ENCODE measurements at places on chromosomes 4 and X.

DNA sequence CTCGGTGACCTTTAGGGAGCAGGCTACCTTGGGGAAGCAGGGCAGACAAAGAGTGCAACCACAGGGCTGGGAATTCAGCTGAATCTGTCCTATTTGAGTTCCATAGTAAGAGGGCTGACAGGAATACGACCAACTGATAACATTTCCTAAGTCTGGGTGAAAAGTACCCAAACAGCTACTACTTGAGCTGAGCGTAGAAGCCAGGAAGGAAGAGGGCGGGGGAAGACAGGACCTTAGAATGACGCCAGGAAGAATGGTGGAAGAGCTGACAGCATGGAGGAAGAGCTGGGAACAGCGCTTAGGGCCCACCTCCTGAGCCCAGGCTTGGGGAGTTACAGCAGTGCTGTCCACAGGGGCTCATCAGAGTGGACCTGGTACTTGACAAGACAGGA lies 14.4 kb downstream of the MECP2 start:
- DNase-seq: no peak

- DNase-seq: no peak
These were observed 127.6 kb upstream of the INTU start for GRCh38 chr4:127505203-127505602.

DNA sequence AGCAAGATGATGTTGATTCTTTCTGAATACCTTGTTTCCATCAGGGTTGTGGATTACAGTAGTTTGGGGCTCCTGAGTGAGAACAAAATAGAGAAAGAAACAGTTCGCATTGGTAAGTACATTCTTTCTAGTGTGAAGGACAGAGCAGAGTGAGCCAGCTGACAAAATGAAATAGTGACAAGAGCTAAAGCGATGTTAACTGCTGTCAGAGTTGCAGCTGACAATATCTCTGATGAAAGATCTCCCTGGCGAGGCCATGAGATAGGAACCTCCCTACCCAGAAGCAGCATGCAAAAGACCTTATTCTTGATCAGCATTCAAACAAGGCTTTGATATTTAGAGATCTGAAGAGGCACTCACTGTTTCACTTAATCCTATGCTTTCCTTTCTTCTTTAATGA lies 258.6 kb downstream of the CAMK2D start:
- no peak for DNase-seq

GRCh38 chrX:9671998-9672397 lies 93.6 kb downstream of the GPR143 start:
- no peak for DNase-seq

DNA sequence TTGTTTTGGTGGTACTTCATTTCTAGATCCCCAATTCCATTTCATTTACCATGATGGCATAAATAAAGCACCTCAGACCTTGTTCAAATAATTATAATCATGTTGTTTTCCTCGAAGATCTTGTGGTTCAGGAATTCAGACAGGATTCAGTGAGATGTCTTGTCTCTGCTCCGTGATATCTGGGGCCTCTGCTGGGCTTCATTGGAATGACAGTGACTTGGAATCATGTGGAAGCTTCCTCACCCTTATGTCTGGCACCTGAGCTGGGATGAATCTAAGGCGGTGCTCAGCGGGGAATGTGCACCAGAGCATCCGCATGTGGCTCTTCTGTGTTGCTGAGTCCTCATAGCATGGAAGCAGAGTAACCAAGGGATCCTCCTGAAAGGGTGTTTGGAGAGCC lies 132.2 kb downstream of the VEGFC start:
- no peak for DNase-seq

- no peak for DNase-seq
These were observed 146.0 kb downstream of the STIM2 start for GRCh38 chr4:27006646-27007045.

- DNase-seq: no peak
These were observed 67.4 kb downstream of the METTL14 start for GRCh38 chr4:118752551-118752950.

GRCh38 chr4:172099376-172099775 lies 286.2 kb downstream of the GALNTL6 start:
- no peak for DNase-seq

DNA sequence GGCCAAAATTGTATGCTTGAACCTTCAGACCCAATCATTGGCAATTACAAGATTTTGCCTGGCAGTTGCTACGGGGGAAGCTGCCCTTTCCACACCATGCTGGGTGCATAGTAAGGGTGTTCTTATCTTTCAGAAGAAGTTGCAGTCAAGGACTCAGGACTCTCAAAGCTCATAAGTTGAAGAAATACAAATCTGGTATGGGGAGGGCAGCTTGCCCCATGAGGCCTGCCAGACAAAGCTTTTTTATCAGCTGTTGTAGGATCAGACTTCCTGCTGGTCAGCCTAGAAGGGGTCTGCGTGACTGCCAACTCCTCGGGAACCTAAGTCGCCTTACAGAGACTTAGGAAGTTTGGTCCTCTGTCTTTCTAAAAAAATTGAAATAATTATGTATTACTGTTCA lies 174.9 kb upstream of the TECRL start:
- no peak for DNase-seq

DNA sequence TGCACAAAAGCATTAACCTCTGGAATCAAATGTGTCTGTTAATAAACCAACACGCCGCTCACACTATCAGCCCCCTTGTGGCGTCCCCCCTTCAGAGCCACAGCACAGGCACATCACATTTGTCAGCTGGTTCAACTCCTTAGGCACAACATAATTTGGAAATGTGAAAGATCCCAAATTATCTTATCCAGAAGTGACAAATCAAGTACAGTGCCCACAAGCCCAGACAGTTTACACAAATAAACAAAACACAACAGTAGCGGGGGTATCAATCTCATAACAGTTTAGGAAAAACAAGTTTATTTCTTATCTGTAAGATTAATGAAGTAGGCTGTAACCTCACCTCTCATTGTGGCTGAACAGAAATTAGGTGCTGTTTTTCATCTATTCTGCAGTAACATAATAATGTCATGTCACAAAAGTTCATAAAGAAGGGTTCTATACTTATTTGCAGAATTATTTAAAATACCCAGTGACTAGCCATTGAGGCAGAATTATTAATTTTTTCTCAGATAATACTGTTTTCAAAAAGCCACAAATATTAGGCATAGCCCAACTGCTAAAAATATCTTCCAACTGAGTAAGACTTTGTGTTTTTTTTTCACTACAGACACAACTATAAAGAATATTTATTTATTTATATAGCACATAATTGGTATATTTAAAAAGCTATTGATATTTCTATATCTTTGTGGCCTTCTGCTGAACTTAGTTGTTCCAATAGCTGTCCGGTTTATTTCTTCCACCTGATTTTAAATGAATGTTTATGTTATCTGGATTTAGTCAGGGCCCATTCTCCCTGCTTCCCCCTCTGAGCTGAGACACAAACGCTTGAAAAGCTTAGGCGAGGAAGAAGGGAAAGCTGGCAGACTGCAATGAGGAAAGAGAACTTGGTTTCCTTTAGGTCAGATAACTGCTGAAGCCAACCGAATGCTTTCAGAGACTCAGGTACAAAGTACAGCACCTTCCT lies 214.7 kb downstream of the QDPR start:
- DNase-seq: no peak

- no peak for DNase-seq
These were observed 34.6 kb downstream of the LAMTOR3 start for GRCh38 chr4:99859618-99860017.

DNA sequence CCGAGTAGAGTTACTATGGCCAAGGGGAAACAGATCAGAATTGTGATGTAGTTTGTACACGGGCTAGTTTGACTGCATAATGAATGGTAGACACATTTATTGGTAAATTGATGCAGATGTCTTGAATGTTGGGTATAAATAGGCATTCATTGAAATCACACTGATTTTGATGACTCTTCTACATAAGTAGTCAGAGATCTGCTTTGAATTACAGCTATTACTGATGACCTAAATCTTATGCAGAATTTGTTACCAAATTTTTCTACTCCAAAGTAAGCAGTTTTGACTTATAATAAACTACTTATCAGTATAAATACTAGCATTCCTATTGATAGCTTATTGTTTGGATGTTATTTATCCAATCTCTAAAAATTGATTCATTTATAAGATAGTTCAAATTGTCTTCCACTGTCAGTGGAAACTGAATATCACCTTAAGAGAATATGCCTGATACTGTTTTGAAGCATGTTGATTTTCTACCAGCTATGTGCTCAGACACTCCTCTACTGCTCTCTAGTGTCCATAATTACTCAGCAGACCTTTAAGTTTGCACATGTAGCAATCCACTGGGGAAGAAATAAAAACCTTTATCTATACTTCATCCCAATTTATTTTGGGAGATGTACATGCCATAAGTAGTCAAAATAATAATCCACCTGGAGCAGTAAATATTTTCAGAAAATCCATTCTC lies 120.3 kb downstream of the RASL11B start:
- no peak for DNase-seq

- DNase-seq: no peak
These were observed 262.2 kb upstream of the TTC29 start for GRCh38 chr4:147207911-147208310.

DNA sequence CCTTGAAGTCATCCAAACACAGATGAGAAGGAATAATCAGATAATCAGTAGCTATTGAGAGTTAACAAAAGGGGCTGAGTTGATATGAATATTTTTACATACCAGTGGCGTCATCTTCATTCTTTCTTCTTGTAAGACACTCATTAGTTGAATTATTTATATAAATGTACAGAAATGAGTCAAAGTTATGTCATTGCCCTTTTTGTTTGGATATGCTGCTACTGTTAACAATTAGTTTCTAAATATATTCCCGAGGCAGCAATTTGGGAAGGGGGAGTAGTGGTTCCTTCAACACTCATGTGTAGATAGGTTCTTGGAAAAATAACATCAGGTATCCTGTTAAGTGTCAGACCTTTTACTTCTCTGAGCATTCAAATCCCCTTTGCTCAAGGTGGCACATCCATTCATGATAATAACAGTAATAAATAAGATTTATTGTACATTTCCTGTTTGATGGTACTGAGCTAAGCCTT lies 436.6 kb downstream of the SPRY1 start:
- no peak for DNase-seq

GRCh38 chr4:73257651-73258435 lies 755 bp downstream of the ANKRD17 start:
- DNase-seq: no peak

DNA sequence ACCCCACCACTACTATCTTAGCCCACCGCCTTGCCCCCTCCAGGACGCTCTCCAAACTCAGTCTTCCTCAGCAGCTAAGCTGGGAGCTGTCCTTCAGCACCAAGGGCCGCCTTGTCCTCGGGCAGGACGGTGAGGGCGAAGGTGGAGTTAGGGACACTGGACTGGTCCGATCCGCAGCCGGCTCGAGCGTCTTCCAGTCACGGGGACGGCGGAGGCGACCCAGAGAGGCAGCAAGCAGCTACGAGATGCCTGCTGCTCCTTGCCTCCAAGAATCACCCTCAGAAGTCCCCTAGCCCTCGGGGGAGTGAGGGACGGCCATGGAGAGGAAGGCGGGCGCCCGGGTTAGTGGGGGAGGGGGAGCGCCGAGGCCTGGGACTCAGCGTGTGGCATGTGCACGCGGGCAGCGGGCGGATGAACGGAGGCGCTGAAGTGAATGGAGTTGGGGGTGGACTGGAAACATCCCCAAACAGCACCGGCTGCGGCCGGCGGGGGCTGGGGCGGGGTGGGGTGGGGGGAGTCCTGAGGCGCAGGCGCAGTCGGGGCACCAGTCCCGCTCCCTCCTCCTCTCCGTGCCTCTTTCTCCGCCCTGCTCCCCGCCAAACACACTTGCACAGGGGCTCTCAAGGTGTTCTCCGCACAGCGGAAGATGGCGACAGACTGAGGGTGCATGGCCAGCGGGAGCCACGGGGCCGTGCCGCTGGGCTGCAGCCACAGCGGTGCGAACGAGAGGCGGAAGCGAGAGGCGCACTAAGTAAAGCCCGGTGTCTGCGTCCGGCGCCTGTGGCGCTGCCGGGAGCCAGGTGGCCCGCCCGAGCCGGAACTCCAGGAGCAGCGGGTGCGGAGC lies at the start of gene NALF2:
NALF2 (plus strand) TSS at position 545 of the 844 bp plus-strand sequence. CDS start 957 bp downstream, outside the sequence.
- peak; percentile 9 for DNase-seq

DNA sequence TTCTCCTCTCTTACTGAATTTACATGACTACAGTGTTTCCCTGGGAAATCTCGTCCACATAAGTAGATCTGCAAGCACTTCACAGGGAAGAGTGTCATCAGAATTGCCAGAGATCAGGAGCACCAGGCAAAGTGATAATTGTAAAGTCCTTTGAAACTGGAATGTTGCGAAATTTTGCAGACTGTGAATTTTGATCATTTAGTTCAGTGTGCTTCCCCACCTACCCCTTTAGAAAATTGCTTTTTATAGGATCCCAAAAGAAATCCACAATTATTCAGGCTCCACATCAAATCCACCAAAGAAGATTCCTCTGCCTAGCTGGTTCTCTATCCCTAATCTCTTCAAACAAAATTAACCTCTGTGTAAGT lies 10.2 kb downstream of the PTCHD1 start:
- no peak for DNase-seq

GRCh38 chr4:105170711-105171110 lies 24.0 kb downstream of the TET2 start:
- DNase-seq: no peak

GRCh38 chr4:98865059-98865458 lies 63.9 kb downstream of the EIF4E start:
- DNase-seq: no peak

Measured in stimulated activated naive B cell treated with anti-CD40 and anti-IgM and Interleukin-4, amounts not matched to agents 10 μg/mL and 1 μg/mL and 100 μg/mL, for 72 hours (primary cell).